B cell (primary cell): ENCODE measurements at places on chromosomes 1 and 21. TPM values are rescaled to one million over a fixed set of nuclear protein-coding genes. Genes with fewer than 3 reads are reported as not detected.

Gene APOBEC4
- total RNA-seq = not detected in 2 replicates

Gene IRF6
- 0.95 and 1.1 TPM in 2 replicates for total RNA-seq

Gene PTPRU
- total RNA-seq = 0.15 and 0.25 TPM in 2 replicates

Gene CASZ1
- 27.2 and 30.3 TPM in 2 replicates for total RNA-seq

Gene PYCR2
- 107 and 113 TPM in 2 replicates for total RNA-seq

Gene ANXA9
- total RNA-seq = 0.62 TPM in 1 of 2 replicates, not detected in the other

Gene KDM5B
- total RNA-seq = 62.7 and 70.1 TPM in 2 replicates

Gene HSPA6
- total RNA-seq = 11.2 and 11.9 TPM in 2 replicates

DNA sequence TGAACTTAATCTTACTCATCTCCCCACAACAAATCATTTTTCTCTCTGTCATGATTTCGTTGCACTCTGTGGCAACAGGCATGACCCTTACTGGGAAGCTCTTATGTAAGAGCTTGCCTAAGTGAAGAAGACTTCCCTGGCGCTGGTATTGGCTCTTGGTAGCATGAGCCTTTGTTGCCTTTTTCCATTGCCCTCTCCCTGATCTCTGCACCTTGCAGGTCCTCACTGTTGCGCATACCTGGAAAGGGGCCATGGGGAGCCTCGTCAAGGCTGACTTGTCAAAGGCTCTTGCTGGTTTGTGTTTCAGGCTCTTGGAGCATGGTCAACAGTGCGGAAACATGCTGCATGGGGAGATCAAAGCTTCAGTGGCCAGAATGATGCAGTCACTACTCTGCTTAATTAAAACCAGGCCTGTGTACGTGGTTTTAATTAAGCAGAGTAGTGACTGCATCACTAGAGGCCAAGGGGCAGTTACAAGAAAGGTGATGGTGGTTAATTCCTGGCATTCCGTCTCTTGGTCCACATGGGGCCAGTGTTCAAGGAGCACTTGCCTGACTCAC, 141.3 kb downstream of the SPATA46 start:
- DNase-seq = no peak

DNA sequence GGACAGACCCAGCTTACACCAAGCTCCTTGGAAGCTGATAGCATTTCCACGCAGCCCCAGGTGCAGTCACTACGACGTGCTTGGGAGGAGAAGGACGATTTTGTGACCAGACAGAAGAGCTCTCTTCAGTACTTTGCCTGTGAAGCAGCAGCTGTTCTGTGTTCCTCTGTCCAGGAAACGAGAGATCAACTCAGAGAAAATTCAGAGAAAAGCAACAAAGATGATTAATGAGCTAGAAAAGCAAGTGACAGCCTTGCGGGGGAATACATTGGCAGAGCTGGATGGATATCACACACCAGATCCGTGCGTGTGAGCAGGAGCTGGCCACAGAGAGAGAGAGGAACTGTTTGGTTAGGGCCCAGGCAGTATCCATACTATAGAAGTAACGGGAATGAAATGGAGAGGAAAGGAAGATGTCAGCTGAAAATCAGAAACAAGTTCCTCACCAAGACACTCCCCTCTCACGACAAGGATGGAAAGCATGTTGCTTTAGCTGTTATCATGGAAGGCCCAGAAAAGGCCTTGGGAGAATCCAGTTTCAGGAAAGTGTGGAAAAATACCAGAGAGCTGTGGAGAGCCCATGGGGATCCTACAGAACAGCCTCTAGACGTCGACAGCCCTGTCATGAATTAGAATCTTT, 106.2 kb downstream of the TOMM20 start:
- DNase-seq = no peak

DNA sequence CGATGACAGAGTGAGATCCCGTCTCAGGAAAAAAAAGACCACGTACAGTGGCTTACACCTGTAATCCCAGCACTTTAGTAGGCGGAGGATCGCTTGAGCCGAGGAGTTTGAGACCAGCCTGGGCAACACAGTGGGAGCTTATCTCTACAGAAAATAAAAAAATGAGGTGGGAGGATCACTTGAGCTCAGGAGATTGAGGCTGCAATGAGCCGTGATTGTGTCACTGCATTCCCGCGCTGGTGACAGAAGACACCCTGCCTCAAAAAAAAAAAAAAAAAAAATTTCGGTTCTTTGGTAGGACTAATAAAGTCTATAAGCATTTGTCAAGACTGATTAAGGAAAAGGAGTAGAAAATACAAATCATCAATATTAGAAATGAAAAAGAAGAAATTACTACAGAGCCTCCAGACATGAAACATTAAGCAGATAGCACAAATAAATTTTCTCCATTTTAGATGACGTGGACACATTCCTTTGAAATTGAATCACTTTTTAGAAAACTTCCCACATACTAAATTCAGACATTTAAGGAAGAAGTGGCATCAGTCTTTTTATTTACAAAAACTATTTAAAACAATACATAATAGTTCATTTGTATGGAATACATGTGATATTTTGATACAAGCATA, 30.4 kb downstream of the MORC3 start:
- DNase-seq = no peak

DNA sequence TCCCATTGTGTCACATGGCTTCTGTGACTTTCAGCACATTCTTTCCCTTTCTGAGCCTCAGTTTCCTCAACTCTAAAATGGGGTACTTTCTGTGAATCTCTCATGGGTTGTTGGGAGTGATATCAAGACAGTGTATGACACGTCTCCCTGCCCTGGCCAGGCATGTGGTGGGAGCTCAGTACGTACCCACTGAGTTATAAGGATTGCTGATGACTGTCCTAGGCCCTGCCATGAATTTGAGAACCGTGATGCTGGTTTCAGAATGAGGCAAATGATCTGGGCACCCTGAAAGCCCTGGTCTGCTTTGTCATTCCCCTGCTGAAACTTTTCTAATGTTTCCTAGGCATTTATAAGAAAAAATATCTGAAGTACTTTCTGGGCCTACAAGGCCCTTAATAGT, 3.6 kb downstream of the ZNF362 start:
- no peak for DNase-seq

- no peak for DNase-seq
Measured at GRCh38 chr1:180312926-180313325, 82.9 kb downstream of the LHX4 start.

DNA sequence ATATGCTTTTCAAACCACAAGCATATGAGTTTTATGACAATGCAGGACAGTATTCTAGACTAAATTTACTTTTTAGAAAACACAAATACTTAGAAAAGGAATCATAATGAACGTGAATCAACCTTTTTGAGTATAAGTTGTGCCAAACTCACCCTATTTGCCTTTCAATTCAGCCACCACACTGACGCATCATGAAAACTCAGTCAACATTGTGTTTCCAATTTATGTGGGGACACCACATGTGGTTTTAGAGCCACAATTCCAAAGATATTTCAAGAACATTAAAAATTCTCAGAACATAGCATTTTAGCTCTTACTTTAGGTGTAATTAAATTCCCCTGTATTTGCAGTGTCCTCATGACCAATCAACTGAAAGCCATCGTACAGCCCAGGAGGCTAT, 118.8 kb downstream of the PTBP2 start:
- DNase-seq = no peak

DNA sequence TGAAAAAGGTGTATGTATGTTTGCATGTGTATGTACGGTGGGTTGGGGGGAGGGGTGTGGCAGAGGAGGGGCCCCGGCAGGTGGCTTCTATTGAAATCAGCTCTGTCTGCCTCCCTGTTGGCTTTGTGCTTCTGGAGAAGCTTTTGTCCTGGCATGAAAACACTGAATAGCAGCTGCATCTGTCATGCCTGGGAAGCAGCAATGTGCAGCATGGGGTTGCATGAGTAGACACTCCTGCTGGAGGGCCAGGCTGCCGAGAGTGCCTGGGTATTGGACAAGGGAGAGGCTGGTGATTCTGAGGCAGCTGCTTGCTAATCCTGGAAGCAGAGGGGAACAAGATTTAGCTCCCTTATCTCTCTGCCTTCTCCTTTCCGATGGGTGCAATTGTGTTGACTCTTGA, 20.5 kb downstream of the MAPKAPK2 start:
- no peak for DNase-seq

GRCh38 chr21:46092811-46093667, 4.9 kb upstream of the COL6A2 start:
- no peak for DNase-seq

GRCh38 chr1:237383791-237384190, 341.8 kb downstream of the RYR2 start:
- no peak for DNase-seq

DNA sequence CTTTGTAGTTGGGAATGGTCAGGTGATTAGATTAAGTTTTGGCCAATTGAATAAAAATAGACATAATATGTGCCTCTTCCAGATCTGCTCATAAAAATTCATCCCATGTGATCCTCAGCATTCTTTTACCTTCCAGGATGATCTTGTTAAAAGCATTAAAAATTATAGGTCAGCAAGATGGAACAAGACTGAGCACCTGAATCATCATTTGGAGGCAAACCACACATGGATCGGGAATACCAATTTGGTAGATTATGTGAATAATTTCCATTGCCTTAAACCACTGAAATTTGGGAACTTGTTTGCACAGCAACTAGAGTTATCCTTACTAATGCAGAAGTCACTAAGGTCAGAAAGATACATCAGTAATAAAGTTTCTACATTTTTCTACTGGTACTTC, 681.4 kb upstream of the ADGRL2 start:
- DNase-seq = no peak

DNA sequence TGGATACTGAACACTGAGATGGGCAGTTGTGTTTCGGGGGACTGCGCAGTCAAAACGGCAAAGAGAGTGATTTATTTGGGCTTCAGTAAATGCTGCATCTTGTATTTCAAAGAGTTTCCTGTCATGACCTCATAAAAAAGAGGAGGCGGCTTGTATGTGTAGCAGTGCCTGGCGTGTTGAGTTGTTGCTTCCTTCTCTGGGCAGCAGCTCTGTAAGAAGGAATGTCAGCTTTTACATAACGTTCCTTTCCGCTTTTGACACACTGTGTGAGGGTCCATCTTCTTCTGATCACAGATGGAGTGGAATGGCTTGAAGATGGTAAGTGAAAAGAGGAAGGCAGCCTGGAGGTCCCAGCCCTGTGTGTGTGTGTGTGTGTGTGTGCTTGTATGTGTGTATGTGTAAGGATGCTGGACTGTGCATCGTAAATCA, 941 bp downstream of the ELAVL4 start:
- peak; percentile 4 for DNase-seq

- no peak for DNase-seq
Measured at GRCh38 chr1:117826119-117826518, 103.3 kb downstream of the GDAP2 start.

DNA sequence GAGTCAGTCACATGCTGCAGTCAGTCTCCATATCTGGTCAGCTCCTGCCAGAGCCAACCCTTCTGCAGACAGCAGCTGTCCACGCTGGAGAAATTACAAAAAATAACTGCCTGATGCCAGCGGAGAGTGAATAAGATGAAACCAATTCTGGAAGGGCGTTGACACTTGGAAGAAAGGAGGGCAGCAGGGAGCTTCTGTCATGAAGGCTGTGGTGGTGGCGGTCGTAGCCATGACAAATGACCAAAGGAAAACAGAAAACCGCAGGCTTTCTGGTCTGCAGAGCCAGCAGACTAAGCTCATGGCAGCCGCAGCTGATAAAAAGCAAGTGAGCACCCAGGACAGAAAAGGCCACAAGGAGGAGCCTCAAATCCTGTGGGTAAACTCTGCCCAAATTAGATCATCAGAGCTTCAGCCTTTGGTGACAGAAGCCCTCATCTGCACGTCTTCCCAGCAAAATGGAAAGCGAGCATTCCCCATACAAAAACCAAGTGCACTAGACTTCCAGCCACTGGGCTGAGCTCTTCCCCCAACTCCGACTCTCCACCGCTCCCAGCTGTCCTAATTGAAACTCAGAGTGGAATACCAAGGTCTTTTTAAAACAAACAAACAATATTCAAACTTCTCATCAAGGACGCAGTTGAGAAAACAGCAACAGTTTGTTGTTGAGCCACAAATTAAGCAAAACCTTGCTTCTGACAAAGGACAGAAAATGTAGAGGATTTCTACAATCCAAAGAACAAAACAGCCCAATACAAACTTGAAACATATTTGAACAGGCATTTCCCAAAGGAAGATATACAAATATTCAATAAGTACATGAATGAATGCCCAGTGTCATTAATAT, 28.7 kb downstream of the RSPH1 start:
- DNase-seq = peak; percentile 50

GRCh38 chr1:41622859-41623732, 138.6 kb upstream of the EDN2 start:
- DNase-seq = peak; percentile 74

GRCh38 chr1:168640182-168640581, 63.8 kb downstream of the XCL1 start:
- no peak for DNase-seq

DNA sequence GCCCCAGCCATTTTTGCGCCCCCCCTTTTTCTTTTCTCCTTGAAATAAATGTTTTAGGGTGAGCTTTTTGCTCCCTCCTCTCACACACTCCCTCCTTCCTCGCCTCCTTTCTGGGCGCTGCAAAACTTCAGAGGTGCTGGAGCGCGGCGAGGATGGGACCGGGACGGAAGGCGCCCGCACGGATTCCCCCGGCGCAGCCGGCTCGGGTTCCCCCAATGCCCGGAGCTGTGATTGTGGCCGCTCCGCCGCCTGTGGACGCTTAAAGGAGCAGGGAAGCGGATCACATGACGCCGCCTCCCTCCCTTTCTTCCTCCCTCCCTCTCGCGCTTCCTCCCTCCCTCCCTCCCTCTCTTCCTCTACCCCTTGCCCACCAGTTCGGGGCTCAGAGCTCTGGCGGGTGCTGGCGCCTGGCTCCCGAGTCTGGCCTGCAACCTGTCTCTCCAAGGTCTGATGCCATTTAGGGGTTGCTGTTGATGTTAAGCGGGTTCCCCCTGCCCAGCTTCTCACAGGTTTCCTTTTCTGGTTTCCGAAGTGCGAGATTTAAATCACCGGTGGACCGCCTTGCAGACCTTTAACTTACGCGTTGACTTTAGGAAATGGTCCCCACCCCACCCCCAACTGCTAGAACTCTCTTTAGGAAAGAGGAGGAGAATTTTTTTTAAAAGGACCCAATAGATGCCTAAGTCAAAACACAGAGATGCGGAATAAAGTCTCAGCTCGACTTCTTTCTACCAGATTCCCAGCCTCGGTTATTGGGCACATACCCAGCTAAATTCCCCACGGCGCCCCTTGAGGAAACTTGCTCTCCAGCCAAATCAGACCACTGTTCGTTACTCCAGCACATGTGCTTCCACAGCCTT, at the start of gene WLS:
TSS of gene WLS (minus strand) at position 235 of the 860 bp plus-strand sequence. CDS start at position 11, 224 bp downstream.
- DNase-seq = no peak

DNA sequence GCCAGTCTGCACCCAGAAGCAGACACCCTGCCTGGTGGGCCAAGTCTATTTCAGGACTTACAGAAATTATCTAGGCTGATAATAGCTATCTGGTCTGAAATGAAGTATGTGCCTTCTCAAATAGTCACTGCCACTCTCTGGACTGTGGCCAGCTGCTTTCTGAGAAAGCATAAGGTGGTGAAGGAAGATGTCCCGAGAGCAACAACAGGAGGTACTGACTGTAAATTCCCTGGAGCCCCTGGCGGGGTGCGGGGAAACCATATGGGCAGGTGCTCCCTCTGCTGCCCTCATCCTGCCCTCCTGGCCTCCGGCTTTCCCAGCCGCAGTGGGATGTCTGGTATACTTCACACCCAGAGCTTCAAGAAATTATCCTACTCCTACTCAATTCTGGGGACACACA, 86.8 kb downstream of the TGFBR3 start:
- DNase-seq = no peak
